ENCODE measurements at places on chromosomes 1 and 21.
A peak's percentile ranks its signal among the peaks of the same experiment; 100 is the strongest.

- DNase-seq = no peak
These were observed 42.9 kb downstream of the ACTL8 start for GRCh38 chr1:17798011-17798410.

- DNase-seq = no peak
These were observed 43.4 kb upstream of the COL6A2 start for GRCh38 chr21:46054451-46054881.

- no peak for DNase-seq
These were observed 33.9 kb downstream of the OLFML2B start for GRCh38 chr1:161989786-161990185.

DNA sequence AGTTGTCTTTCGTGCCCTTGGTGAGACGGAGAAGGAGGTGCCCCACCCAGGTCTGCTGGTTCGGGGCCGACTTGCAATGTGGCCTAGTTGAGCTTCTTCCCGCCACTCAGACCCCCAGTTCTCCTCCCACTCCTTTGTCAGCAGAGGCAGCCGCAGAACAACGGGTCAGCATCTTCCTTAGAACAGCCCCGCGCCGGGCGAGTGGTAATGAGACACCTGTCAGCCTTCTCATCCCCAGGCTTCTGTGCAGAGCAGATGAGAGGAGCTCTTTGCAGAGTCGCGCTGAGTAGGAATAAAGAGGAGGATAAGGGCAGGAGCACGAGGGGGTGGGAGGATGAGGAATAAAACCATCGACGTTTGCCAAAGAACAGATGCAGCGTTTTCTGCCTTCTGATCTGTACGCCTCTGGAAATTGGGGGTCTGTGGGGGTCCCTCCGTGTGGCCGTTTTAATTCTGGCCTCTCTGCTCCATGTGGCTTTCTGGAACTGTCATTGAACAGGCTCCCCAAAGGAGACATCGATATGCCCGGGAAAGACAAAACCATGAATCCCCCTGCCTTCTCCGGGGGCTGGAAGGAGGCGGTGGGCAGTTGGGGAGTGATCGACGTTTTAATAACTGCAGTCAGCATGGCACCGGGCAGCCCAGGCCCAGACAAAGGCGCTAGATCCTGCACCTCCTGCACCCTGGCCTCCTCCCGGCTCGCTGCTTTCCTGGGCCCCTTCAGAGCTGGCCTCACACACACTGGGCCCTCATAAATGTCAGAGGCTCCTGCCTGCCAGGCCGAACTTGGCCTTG, 27.5 kb upstream of the IGSF21 start:
- DNase-seq = no peak

DNA sequence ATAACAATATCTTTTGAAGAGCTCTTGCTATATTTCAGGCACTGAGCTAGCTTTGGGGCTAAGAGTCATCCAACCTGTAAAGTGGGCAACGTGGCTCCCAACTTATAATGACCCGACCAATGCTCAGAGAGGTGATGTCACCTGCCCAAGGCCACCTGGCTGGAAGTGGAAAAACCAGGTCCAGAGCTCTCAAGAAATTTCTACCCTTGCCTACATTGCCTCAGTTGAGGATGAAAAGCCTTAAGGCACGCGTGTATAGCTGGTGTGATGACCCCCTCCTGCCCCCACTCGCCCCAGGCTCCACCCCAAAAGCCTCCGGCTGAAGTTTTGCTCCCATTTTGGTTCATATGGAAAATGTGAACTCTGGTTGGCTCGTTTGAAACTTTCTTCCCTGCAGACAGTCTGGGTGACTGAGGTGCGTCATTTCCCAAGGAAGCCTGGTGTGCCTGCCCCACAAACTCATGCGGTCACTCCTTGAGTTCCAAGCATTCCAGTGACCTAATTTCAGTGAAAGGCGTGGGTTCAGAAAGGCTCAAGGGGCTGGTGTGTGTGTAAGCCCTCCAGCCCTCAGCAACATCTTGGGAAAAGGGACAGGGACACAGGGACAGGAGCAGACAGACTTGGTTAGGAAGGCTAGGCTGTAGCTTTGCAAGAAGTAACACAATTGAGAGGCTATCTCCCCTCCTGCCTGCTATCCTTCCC, 20.5 kb downstream of the HTR1D start:
- DNase-seq = peak; percentile 84

DNA sequence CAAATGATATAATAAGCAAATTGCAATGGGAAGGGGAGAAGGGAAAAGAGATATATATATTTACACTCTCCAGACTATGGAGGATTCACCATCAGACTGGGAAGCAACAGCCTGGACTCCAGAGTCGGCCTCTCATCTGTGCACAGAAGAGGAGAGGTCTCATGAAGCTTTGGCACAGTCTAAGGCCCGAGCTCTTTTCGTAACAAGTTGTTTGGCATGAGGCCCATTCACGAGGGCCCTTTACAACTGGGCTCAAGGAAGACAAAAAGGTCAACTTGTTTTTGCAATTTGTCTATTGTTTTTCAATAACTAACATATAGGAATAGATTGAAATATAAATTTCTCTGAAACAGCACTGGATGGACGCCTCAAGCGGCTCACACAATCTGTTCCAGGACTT, 66.7 kb upstream of the AJAP1 start:
- no peak for DNase-seq

DNA sequence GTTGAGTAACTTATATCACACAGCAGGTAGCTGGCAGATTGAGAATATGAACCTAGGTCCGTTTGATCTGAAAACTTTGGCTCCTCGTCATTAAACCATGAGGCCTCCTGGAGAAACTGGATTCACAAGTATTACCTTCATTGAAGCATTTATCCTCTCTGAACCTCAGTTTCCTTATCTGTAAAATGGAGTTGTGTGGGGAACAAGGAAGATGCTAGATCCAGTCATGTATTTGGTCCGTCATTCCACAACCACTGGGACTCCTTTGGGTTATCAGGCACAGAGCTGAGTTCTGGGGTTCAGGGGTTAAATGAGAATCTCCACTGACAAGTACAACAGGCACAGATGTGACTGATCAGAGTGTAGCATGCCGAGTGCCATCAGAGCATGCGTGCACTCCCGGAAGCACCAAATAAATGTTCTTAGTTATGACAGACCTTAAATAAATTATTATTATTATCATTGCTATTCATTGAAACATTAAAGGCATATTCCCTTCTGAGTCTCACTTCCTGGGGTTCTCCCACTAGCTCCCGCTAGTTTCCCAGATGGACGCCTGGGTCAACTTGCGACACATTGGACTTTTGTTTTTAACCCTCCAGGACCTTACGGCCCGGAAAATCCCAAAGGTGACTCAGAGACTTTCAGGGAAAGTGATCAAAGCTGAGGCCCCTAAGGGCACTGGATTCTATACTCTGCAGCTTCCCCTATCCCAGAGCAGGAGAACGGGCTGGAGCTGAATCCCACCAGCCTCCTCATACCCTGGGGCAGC, 130.6 kb downstream of the PLPP3 start:
- no peak for DNase-seq

Measured in SW 1271 (cell line).